ENCODE measurements at places on chromosomes 5 and 9. TPM values are rescaled to one million over a fixed set of nuclear protein-coding genes. Genes with fewer than 3 reads are reported as not detected.

KIF12 gene
- total RNA-seq = 0.07 TPM

BRINP1 gene
- not detected for total RNA-seq

TNIP1 gene
- 125 TPM for total RNA-seq

CDKN2B gene
- not detected for total RNA-seq

CCL21 gene
- not detected for total RNA-seq

NR4A3 gene
- 0.02 TPM for total RNA-seq

IFNK gene
- not detected for total RNA-seq

SHISAL2B gene
- not detected for total RNA-seq

ALDH7A1 gene
- 42.4 TPM for total RNA-seq

SLC25A2 gene
- total RNA-seq = not detected

ARHGEF39 gene
- total RNA-seq = 3.6 TPM

GLE1 gene
- total RNA-seq = 101 TPM

TOR4A gene
- 94.5 TPM for total RNA-seq

PCDHB4 gene
- total RNA-seq = 1.7 TPM

CDH12 gene
- 2.2 TPM for total RNA-seq

Data from A172 (cell line).